ENCODE measurements at places on chromosomes 6 and 20.

DNA sequence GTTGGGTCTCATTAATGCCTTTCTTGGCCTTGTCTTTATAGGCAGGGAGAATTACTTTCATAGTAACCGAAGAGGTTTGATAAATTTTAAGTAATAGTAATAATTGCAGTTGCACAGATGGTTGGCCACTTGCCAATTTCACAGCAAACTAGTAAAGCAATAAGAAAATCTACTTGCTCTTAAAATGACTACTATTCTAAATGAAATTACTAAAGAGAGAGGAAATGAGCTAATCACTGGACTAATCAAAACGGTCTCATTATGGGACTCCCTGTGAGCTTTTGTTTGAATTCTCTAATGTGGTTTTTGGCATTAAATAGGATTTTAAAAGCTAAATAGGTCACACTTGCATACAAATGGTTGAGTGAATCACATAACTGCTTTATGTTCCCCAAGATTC lies 227.4 kb upstream of the PLN start:
- DNase-seq: no peak

GRCh38 chr20:1848373-1848772 lies 46.8 kb upstream of the SIRPA start:
- no peak for DNase-seq

DNA sequence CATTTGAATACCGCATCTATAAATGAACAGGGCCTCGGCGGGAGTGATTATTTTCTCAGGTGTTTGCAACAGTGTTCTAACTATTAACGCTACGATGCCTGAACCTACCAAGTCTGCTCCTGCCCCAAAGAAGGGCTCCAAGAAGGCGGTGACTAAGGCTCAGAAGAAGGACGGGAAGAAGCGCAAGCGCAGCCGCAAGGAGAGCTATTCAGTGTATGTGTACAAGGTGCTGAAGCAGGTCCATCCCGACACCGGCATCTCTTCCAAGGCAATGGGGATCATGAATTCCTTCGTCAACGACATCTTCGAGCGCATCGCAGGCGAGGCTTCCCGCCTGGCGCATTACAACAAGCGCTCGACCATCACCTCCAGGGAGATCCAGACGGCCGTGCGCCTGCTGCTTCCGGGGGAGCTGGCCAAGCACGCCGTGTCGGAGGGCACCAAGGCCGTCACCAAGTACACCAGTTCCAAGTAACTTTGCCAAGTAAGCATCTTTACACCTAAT lies 70.9 kb downstream of the HFE start:
- DNase-seq: no peak

DNA sequence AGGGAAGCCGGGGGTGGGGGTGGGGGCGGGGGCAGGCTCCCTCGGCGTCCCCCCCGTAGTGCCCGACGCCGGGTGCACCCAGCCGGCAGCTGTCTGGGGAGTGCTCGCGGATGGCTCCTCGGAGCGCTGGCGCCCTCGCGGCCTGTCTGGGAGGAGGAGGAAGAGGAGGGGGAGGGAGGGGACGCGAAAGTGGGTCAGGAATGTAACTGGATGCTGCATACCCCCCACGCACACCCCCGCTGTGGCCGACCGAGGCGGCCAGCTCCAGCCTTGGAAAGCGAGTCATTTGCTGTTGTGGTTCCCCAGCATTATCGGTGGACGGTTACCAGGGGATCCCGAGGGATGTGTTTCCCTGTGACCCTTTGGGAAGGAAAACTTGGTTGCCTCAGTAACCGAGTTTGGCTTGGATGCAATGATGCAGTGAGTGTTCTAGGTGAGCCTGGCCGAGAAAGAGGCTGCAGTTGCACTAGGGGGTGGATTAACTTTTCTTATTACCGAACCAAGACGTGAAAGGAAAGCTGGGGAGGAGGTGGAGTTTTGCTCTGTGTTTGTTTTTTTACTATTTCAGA lies 55.2 kb upstream of the RREB1 start:
- peak; percentile 83 for DNase-seq

GRCh38 chr6:108627692-108628550 lies 67.2 kb downstream of the FOXO3 start:
- peak; percentile 70 for DNase-seq

DNA sequence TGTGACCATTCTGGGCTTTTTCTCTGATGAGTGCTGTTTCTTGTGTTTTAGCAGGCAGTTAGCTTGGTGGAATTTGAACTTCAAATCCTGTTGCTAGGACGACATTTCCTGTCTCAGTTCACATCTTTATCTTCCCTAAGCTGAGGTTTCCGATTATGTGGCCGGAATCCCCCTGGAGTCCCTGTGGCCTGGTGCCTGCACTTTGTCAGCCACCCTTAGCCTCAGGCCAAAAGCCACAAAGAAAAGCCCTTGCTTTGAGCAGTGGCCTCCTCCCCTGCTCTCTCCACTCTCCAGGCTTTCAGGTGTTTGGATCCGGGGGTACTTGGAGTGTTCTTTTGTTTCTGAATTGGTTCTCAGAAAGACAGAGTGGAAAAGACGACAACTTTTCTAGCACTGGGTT lies 59.9 kb upstream of the PMEPA1 start:
- DNase-seq: peak; percentile 68

All from M059J (cell line).